Ammon's horn (tissue), 1 donor: ENCODE measurements at places on chromosomes 2 and 18.

DNA sequence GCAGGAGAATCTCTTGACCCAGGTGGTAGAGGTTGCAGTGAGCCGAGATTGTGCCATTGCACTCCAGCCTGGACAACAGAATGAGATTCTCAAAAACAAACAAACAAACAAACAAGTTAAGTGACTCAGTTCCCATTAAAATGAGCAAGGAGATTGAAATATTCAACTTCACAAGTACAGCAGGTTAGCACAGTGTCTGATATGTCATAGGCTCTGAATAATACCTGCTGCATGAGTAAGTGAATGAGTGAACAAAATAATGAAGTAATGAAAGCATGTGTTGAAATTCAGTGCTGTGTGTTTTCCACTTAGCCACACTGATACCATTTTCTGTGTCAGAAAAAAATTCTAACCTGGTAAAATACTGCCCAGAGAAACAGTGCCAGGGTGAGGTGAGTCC, 41.9 kb upstream of the SETBP1 start:
- no peak for DNase-seq

GRCh38 chr18:48191494-48191893, 217.7 kb downstream of the ZBTB7C start:
- no peak for DNase-seq

GRCh38 chr2:28726177-28726576, 25.5 kb upstream of the PPP1CB start:
- no peak for DNase-seq

GRCh38 chr2:145159676-145160075, 639.8 kb upstream of the ZEB2 start:
- no peak for DNase-seq

GRCh38 chr2:50975546-50975945, 56.4 kb downstream of the NRXN1 start:
- no peak for DNase-seq

DNA sequence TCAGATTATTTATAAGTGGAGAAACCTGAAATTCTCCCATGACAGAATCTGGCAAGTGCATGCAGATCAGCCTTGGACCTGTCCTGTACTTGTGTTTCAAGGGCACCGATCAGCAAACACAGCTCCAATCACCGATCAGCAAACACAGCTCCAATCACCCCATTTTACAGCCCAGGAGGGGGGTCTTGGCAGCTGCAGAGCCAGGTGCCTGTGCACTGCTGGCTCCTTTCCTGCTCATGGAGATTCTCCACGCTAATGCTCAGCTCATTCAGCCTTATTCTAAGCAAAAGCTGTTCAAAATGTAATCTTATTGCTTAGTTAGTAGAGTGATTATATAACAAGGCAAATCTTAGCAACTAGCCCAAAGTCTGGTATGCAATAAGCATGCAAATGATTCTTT, 623.1 kb upstream of the HS6ST1 start:
- DNase-seq = no peak

DNA sequence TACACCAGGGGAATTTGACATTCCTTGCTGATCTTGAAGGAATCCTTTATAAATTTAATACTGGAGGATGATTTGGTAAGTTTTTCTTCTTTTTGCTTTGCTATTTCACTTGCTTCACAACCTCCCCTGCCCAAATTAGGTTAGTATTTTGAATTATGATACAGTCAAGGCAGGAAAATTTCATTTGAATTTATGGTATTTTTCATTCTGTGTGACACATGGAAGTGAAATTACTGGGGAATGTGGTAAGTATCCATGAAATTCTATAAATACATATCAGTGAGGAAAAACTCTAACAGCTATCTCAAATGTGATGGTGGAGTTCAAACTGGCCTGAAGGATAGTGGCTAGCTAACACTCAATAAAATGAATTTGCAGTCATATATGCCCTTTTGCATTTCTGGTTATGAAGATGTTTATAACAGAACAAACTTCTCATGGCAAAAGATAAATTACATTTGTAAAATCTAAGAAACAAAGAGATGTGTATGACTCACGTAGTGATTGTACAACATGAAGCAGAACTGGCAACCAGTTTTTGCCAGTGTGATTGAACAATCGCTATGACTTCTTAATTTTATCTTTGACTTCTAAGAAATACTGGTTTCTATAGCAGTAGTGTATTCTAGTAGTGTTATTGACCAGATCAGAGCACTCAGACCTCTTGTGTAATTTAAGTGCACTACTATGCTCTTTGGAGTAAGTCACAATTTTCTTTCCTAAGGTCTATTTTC, 152.6 kb downstream of the IKZF2 start:
- no peak for DNase-seq

DNA sequence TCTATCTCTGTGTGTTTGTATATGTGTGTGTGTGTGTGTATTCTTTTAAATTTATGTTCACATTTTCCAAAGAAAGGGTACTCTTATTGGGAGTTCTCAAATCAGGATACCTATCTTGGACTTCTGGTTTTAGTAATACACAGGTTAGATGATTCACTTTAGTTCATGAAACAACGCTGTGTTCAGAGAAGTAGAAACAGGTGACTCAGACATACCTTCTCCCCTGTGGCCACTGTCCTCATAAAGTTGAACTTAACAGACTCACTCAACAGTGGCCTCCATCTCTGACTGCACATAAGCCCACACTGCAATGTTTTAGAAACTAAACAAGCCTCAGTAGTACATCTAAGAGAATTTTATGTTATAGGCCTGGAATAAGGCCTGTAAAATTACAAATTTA, 566.6 kb upstream of the VRK2 start:
- no peak for DNase-seq

- DNase-seq = peak; percentile 87
Observed at GRCh38 chr18:839224-840022, 27.4 kb upstream of the YES1 start.

DNA sequence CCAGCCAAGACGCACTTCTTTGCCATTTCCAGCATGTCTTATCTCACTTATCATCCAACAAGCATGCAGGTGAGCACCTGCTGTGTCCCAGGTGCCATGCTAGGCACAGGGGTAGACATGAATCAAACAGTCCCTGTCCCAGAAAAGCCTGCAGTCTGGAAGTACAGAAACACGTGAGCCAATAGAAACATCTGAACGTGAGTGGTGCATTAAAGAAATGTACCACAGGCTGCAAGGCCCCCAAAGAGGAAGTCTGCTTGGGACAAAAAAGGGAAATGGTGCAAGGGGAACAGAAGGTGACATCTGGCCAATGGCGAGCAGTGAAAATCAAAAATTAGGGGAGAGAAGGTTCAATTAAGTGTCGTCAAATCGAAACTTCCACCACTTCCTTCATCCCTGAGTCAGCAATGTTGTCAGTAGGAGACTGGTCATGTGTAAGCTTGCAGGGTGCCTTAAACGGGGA, 17.6 kb upstream of the TMEM247 start:
- peak; percentile 72 for DNase-seq

DNA sequence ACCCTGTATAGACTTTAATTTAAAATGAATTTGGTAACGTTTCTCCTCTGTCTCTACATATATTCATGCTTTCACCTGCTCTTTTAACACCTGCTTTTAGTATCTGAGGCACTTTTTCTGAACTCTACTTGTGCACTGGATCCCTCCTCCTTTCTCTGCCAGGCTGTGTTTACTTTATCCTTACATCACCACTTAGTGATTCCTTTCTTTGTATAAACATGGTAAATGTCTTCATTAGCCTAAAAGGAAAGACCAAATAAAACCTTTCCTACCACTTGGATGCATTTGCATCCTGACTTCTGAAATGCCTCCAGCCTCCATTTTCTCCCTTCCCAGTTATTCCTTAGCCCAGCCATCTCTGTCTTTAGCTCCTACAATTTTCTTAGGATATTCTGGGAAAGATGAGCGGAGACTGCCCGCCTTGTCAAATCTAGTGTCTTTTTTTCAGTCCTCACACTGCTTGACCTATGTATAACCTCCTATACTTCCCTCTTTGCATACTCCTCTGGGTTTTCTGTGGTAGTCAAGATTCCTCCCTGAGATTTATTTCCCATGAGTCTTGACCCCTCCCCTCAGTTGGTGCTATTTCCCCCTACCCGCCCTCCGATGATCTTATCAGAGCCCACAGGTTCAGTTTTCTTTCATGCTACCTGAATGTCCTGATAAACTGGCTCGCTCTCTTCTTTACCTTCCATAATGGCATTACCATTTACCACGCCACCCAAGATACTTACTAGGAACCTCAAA, 44.8 kb downstream of the REL start:
- no peak for DNase-seq

- no peak for DNase-seq
Observed at GRCh38 chr18:80044072-80044471, 9.8 kb downstream of the RBFA start.

DNA sequence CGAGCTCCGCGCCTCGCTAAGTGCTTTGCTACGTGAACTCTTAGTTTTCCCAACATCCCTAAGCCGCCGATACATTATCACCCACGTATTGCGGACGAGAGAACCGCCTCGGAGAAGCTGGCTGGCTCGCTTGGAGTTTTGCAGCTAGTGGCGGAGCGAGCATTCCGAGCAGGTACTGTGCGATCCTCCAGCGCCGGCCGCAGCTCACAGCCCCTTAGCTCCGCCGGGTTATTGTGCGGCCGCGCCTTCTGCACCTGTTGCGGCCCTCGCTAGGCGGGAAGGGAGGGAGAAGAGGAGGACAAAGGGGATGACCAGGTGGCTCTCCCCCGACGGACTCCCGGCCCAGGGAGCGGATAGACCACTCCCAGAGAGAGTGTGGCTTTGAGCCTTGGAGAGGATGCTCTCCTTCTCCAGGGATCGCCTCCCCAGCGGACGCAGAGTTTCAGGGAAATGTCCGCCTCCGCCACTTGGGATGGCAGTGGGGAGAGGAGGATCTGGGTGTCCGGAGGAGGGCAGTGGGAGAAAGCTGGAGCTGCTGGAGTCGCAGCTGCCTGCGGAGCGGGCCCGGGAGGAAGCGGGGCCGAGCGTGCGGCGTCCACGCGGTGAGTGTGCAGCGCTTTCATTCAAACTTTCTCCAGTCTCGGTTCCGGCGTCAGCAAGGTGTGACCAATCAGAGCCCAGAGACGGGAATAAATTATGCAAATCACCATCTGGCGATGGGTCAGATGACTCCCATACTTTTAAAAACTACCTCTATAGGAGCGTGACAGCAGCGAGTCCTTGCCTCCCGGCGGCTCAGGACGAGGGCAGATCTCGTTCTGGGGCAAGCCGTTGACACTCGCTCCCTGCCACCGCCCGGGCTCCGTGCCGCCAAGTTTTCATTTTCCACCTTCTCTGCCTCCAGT, at the start of gene LIPG:
Gene LIPG, plus strand, starts transcription at position 769 of the 905 bp plus-strand sequence. CDS start 252 bp downstream, outside the sequence.
- peak; percentile 48 for DNase-seq

DNA sequence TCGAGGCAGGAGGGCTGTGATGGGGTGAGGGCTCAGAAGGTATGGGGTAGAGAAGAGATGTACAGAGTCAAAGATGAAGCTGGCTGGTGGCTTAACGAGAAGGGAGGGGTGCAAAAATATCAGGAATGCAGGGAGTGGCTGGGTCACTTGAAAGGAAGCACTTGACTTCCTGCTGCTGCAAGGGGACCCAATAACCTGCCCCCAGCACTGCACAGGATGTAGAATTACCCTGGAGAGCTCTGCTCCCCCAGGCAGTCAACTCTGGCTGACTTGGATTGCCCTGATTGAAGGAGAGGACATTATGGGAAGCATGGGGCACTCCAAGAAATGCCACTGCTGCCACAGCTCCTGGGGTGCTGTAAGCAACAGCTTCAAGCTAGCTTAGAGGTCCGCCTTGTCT, 41.8 kb downstream of the CFAP221 start:
- no peak for DNase-seq

- no peak for DNase-seq
Observed at GRCh38 chr2:23386339-23387220, 1.6 kb downstream of the KLHL29 start.

DNA sequence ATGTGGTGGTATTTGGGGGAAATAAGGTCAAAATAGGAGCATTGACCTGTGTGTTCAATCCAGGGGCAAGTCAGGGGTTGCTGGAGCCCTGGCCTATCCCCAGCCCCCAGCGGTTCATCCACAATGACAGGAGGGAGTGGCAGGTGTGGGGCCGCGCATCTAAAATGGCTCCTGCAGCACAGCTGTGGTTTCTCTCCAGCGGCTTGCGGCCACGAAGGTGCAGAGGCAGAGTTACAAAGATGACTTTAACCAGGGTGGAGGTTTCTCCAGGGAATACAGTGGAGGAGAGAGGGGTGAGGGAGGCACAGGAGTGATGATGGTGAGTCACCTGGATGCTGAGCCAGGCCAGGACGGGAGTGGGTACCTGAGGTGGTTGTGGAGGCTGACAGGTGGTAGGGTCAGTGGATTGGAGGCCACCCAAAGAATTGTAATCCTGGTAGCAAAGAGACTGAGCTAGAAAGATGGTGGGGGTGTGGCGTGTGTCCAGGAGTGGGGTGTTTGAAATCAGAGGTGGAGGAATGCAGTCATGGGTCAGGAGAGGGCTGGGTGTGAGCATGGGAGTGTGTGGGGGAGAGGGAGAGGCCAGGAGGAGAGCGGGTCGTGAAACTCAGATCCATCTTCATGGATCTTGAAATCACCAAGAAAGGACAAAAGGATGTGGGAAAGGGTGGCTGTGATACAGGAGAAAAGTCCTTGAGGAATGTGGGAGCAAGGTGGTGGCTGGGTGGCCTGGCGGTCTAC, 83.2 kb downstream of the CTIF start:
- DNase-seq = no peak

GRCh38 chr2:31271851-31272267, 37.9 kb downstream of the EHD3 start:
- DNase-seq = no peak

DNA sequence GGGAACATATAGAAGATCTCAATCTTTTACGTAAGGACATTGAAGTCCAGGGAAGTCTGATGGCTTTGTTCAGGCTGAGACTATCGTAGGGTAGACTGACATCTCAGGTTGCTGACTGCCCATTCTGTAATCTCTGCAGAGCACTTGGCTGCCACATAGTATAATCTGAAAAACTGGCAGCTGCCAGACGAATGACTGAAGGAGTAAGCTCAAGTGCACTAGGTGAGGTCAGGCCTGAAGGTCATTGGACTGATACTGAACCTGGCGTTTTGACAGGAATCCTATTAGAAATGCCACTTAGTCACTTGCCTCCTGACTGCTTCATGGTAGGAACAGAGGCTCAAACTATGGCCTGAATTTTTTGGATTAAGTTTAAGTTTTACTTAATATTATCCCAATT, 23.5 kb downstream of the GPD2 start:
- DNase-seq = no peak
